Glutamatergic neuron (in vitro differentiated cells): ENCODE measurements at places on chromosomes 2 and 18. TPM values are rescaled to one million over a fixed set of nuclear protein-coding genes. Genes with fewer than 3 reads are reported as not detected.

WDR12 gene
- 53.5 TPM for total RNA-seq

DNA sequence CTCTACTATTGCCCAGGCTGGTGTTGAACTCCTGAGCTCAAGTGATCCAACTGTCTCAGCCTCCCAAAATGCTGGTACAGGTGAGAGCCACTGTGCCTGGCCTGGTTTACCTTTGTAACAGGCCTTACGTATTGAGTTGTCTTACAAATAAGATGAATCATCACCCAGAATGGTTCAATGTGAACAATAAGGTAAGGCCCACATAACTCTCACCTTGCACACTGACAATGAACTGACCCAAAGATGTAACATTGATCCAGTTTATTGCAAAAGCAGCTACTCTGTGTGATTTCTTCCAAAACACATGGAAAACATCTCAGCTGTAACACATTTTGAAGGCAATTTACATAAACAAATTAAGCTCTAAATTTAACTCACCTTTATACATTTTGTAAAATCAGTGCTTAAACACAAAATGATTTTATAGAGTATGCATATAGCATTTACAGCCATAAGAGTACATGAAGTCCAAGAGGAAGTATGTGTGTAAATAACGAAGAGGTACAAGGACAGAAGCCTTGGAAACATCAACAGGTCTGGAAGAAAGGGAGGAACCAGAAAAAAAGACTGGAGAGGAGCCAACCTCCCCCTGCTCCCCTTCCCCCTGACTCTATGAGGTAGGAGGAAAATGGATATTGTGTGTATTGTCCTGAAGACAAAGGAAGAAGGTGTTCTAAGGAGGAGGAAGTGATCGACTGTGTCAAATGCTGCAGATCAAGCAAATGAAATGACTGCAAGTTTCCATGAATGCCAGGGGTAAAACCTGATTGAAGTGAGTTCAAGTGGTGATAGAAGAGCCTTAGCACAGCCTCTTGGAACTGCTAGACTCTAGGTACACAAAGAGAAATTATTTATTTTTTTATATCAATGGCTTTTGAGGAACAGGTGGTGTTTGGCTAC, 5.6 kb upstream of the WDFY1 start:
- DNase-seq, result no peak

ANKRD44 gene
- total RNA-seq, result 12.0 TPM

DNA sequence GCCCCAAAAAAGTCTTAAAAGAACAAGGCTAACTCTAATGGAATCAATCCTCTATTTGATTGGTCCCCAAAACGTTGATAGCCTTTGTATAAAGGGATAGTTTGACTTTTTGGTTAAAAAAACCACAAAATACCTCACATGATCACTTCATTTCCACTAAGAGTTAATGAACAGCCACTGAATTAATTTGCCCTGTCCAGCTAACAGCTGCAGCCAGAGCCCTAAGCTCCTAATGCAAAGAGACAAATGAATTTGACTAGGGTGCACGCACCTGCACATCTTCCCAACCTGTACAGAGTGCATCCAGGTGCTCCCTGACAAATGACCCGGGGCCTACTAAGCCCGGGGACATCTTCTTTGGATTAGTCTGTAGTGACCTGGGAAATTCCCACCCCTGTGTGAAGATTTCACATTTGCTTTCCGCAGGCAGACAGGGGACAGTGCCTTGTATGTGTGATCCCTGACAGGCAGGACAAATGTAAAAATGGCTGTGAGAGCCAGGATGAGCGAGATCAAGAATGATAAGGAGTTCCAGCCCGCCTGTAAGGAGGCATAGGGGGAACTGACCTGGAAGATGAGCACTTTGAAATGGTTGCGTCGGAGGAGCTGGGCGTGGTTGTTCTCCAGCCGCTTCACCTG, 893 bp downstream of the CAVIN2 start:
- DNase-seq, result no peak

ZSWIM2 gene
- total RNA-seq, result not detected

DNA sequence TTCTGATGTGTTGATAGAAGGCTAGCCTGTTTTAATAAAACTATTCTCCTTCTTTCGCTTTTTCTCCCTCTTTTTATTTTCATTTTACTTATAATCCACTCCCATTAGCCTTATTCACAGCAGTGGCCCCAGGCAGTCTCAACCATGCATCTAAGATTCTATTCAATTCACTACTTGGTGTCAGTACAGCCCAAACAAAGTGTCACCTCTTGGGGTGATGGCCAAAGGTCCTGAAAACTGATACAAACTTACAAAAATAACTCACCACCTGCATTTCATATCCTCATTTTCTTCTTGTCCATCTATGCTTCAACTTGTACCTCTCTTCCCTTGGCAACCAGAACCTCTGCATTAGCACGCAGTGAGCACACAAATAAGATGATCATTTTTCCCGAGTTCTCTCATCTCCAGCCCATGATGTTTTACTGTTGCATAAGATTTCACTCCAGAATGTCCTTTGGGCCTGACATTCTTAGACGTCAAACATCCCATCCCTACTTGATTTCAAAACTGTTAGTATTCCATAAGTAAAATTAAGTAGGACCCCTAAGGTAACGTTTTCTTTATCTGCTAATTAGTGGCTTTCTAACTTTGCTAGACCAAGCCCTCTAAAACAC, 559.3 kb upstream of the TNP1 start:
- DNase-seq, result no peak

- DNase-seq, result no peak
Measured at GRCh38 chr2:160332318-160332717, 132.2 kb upstream of the ITGB6 start.

GRCh38 chr2:177245010-177245422, 19.5 kb downstream of the NFE2L2 start:
- DNase-seq, result no peak
